Stimulated activated CD4-positive, alpha-beta T cell treated with anti-CD3 and anti-CD28 coated beads, Interleukin-2, amount 100 ng/mL, for 24 hours (primary cell): ENCODE measurements at places on chromosomes 6 and 20.

DNA sequence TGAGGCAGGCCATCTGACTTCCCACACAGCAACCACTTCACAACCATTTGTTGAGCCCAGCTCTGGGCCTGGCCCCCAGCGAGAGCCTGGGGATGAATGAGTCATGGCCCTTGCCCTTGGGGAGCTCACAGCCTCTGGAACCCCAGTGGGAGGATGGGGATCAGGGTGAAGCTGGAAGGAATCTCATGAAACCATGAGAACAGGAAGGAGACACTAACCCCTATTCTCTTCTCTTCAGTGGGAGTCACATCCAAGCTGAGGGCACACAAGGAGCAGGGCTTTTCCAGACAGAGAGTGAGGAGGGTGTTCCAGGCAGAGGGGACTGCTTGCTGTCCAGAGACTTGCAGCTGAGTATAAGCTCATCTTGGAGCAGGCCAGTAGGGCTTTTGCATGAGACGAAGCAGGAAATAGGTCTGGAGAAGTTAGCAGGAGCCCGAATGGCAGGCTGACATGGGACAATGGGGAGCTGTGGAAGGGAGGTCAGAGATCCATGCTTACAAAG, 7.5 kb downstream of the FOXS1 start:
- DNase-seq = no peak

DNA sequence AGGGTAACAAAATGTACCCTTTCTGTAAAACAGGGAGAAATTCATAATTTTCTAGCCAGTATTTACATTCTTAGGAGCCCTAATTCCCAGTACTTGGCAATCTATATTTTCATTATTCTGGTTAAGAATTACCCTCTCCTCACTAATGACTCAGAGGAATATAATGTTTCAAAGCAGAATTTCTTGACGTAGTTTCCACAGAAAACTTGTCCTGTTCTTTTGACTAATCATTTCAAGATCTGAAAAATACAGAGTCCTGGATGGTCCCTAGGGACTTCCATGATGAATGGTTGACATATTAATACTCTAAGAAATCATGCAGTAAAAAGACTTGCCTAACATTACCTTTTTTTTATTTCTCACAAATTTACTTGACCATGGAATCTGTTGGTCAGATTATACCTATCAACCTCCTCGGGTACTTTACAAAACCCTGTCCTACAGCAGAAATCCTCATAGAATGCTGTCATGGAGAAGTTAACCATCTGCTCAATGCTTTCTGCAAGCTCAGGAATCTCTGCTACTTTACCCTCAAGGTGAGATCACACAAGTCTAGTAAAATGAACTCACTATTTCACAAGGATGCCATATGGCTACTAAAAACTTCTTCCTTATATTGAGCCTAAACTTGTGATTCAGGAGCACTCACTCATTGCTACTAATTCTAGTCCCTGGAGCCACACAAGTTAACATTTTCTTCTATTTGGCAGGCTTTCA, 202.1 kb upstream of the CNR1 start:
- no peak for DNase-seq

GRCh38 chr6:108337721-108338120, 42.9 kb downstream of the AFG1L start:
- no peak for DNase-seq

DNA sequence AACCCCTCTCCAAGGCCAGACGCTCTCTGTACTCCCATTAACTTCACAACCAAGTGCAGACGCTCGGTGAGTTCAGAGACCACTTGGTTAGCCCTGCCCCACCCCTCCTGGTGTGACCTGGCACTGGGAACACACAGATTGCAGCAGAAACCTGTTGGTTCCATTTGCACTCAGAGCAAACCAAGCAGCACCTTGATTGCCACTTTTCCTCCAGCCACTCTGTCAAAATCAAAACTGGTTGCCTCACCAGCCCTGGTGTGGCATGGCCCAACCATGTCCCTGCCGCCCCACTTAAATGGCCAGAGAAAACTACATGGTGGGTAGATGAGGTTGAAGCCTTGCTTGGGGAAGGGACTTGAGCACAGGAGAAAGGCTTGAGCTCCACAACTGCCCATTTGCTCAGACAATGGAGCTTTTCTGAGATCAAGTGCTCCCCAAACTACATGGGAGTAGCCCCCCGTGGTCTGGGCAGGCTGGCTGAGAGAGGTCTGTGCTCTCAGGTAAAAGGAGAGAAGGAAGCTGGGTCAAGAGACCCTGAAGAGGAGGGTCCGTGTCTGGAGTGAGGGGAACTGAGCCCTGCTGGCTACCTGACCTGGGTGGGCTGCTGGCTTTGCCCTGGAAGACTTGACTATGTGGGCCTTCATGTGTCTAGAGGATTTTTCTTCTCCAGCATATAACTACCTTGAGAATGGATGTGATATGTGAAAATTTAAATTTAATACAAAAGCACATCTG, 43.4 kb downstream of the PLCG1 start:
- no peak for DNase-seq

- no peak for DNase-seq
These were observed 347.5 kb downstream of the PRL start for GRCh38 chr6:21949211-21949801.

- no peak for DNase-seq
These were observed 222.7 kb downstream of the ANKRD60 start for GRCh38 chr20:58005581-58006345.

GRCh38 chr6:95917034-95917433, 98.7 kb upstream of the FUT9 start:
- no peak for DNase-seq

DNA sequence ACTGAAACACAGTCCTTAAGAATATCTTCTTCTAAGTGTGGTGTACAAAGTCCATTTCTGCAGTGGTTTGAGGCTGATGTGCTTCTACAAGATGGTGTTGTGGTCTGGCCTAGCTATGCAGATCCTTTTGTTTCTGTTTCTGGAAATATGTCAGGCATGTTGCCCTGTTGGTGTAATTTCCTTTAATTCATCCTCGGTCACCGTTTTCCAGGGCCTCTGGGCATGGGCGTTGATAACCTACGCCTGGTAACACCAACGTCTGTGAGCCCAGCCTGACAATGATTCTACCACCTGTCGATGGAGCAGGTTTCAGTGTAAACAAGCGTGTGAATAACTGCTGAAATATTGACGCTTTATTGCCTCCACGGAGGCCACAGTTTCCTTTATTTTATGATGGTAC, 33.3 kb upstream of the AFDN start:
- no peak for DNase-seq

DNA sequence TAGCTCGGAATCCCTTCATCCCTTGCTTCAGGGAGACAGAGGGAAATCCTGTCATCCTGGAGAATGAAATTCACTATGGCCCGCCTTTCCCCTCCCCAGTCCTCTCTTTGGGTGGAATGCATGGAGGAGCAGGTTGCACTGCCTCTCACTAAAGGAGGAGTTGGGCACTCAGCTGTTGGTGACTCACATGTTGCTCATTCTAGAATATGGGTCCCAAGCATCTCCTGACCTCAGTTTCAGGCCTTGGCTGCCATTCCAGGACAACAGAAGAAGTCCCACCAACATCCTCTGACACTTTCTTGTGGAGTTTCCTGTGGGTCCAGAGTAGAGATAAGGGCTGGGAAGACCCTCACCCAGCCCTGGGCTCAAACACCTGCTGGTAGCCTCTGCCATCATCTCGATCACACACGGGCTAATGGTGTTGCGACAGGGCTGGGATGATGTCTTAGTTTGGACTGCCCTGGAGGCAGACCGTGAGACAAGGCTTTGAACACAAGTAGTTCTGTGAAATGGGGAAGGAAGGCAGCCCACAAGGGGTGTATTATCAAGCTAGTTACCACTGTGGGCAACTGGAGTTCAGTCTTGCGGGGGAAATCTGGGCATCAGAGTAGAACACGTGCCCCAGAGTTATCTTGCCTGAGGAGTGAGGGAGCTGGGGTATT, 52.4 kb upstream of the RNF24 start:
- DNase-seq = no peak

DNA sequence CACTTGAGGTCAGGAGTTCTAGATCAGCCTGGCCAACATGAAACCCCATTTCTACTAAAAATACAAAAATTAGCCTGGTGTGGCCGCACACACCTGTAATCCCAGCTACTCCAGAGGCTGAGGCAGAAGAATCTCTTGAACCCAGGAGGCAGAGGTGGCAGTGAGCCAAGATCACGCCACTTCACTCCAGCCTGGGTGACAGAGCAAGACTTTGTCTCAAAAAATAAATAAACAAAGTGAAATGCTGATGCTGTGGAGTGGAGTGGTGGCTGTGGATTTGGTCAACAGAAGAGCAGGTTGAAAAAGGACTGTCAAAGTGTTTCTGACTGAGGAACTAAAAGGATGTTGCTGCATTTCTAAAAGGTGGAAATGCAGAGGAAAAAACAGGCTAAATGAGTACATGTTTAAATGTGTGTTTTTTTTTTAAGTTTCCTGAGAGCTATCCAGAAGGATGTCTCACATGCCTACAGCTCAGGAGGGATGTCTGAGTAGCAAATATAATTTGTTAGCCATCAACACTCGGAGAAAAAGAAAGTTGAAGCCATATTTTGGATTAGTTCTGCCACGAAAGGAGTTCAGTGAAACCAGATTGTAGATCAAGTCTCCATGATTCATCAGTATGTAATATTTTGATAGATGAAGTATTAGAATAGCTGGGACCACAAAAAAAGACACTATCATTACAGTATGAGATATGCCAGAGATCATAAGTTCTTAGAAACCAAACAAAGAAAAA, 621.1 kb upstream of the ADGRB3 start:
- DNase-seq = no peak

DNA sequence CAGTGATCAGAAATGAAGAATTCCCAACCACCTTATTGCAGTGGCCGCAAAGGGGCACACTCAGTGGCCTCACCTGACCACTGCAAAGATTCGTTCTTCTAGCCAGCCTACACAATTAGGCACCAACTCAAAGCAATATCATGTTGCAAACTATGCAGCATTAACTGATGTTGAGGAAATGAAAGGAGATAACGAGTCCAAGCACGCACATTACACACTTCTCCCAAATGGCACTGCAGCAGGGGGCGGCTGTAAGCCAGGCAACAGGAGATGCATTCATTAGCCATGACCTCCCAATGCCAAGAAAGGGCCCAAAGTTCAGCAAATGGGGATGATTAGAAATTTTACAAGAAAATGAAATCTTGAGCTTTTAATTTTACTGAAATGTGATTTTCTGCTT, 39.3 kb downstream of the ATXN1 start:
- no peak for DNase-seq

DNA sequence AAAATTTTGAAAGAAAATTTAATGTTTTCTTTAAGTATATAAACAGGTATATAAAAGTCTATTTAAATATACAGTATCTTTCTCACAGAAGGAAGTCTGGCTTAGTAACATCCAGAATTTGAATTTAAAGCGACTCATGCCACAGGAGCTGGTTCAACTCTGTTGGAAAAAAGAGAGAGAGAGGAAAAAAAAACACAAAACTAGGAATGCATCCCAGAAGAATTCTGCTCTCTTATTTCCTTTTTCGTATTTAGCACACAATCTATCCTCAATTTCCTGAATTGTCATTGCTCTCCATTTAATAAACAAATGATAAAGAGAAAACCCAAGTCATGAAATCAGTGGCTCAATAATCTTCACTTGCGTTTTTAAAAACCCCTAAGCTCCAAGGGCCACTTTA, 107.5 kb upstream of the SCAF8 start:
- no peak for DNase-seq

- no peak for DNase-seq
These were observed 5.1 kb upstream of the TMEM181 start for GRCh38 chr6:158554611-158555361.

DNA sequence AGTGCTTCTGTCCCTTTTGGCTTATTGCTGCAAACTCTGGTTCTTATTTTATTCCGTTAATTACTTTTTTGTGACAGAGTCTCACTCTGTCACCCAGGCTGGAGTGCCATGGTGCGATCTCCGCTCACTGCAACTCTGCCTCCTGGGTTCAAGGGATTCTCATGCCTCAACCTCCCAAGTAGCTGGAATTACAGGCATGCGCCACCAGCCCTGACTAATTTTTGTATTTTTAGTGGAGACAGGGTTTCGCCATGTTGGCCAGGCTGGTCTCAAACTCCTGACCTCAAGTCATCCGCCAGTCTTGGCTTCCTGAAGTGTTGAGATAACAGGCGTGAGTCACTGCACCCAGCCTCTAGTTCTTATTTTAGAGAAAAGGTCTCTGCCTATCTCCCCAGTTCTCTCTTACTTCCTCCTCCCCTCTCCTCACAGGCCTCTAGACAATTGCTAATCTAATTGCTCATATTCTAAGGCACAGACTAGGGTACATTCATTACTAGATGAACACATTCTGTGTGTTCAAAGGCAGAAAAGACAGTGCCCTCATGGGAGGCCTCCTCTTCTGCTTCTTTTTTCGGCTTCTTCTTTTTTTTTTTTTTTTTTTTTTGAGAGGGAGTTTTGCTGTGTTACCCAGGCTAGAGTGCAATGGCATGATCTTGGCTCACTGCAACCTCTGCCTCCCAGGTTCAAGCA, 27.0 kb downstream of the EDEM2 start:
- DNase-seq = no peak

GRCh38 chr6:52304983-52305390, 20.4 kb upstream of the MCM3 start:
- no peak for DNase-seq

GRCh38 chr20:38024496-38024895, 8.8 kb downstream of the TTI1 start:
- DNase-seq = no peak

DNA sequence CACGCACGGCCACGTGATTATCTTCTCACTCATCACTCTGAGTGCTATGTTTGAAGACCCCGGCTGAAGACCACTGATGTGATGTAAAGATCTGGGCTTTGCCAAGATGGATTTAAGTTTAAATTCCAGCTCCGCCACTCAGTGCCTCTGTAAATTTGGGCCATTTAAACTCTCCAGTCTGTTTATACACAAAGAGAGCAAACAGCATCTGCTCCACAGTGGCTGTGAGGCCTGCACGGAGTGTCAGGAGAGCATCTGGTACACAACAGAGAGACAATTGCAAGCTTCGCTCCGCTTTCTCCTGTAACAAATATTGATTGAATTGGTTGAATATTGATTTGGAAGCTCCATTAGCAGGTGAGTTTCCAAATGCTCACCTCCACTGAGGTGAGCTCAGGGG, 80.5 kb upstream of the FRMD1 start:
- no peak for DNase-seq

DNA sequence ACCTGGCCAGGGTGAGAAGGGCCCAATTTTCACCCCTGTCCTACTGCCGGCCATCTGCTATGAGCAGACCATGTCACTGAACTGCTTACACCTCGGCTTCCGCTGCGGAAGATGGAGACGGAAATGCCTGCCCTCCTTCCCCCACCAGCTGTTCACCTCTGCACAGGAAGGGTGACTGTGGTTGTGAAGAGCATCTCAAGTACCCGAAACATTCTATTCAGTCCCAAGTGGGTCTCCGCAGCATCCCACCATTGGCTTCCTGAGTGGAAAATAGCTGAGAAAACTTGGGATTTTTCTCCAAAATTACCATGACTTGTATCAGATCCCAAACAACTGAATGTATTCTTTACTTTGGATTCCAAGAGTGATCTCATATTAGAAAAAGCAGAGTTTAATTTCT, 16.1 kb downstream of the DOK5 start:
- DNase-seq = no peak

- no peak for DNase-seq
These were observed 81.7 kb upstream of the AFDN start for GRCh38 chr6:167744681-167745669.

GRCh38 chr6:118864341-118865099, 29.4 kb upstream of the ASF1A start:
- no peak for DNase-seq

- no peak for DNase-seq
These were observed 329.7 kb downstream of the CD83 start for GRCh38 chr6:14447240-14447639.
